ENCODE measurements at places on chromosomes 12 and 14.

GRCh38 chr12:68510397-68510796 is 100.3 kb upstream of the RAP1B start:
- no peak for DNase-seq

DNA sequence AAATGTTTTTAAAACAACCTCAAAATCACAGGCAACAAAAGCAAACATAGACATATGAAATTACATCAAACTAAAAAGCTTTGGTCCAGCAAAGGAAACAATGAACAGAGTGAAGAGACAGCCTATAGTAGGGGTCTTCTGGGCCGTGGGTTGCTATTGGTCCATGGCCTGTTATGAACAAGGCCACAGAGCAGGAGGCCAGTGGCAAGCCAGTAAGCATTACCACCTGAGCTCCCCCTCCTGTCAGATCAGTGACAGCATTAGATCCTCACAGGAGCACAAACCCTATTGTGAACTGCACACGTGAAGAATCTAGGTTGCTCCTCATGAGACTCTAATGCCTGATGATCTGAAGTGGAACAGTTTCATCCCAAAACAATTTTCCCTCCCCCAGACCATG is 174.0 kb downstream of the DIO2 start:
- no peak for DNase-seq

GRCh38 chr12:32305163-32305562 is 94.2 kb upstream of the FGD4 start:
- DNase-seq = no peak

- no peak for DNase-seq
These were observed 863.3 kb downstream of the BCL11B start for GRCh38 chr14:98408713-98409112.

- DNase-seq = no peak
These were observed 12.4 kb downstream of the IL22 start for GRCh38 chr12:68240975-68241374.

- no peak for DNase-seq
These were observed 14.4 kb downstream of the SPRYD3 start for GRCh38 chr12:53064613-53065436.

DNA sequence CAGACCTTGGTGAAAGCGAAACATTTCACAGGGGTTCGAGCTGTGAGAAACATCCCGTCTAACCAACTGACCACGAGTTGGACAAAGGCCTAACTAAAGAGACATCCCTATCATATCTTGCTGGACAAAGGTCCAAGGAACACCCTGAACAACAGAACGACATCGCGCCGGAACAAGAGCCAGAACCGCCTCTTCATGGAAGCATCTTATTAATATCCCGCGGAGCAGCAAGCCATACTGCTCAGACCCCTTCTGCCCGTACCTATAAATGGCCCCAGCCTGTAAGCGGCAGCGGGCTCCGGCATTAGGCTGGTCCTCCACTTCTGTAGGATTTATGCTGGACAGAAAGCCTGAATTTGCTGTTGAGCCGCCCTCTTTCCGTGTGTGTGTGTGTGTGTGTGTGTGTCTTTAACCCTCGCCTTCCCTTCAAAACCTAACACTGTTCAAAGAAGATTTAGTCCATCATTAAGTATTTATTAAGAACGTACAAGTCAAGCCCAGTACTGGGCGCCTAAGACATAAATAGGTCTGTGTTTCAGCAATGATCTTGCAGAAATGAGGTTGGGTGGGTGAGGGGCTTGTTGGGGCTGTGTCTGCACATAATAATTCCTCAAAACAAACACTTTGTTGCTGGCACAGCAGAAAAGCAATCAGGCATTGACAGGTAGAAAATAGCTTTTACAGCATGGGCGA is 1.9 kb downstream of the SLC6A15 start:
- no peak for DNase-seq

- no peak for DNase-seq
These were observed 12.6 kb upstream of the CYP46A1 start for GRCh38 chr14:99671235-99672224.

- DNase-seq = no peak
These were observed 421 bp downstream of the GLT1D1 start for GRCh38 chr12:128853600-128854197.

GRCh38 chr12:74602881-74603672 is 65.4 kb downstream of the ATXN7L3B start:
- DNase-seq = no peak

- DNase-seq = no peak
These were observed 25.8 kb upstream of the RAB35 start for GRCh38 chr12:120142231-120142877.

- no peak for DNase-seq
These were observed 16.6 kb upstream of the JDP2 start for GRCh38 chr14:75411214-75411540.

- no peak for DNase-seq
These were observed 38.9 kb downstream of the PRORP start for GRCh38 chr14:35161231-35161630.

DNA sequence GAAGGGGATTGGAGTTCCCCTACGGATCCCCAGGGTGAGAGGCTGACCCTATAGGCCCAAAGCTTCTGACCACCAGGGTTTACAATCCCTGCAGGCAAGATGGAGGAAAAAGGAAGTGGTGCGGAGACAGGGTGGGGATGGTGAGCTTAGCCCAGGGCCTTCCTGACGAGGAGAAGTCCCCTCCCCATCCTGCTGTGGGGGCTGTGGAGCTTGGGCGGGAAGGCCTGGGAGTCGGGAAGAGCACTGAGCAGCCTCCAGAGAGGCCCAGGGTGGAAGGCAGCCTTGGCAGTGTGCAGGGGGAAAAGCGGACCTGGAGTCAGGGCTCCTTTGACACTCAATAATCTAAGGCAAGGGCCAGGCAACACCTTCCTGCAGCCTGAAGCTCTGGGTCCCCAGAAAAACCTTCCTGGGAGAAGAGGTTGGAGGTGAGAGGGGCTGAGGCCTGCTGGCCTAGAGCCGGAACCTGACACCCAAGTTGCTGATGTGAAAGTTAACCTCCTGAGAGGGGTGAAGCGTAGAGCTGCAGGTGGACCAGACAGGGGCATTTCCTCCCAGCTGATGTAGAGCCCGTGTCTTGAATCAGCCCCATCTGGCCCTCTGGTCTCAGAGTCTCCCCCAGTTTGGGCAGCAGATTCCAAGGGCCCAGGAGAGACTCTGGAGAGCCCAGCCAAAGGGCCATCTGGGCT is 6.0 kb downstream of the HDAC7 start:
- no peak for DNase-seq

DNA sequence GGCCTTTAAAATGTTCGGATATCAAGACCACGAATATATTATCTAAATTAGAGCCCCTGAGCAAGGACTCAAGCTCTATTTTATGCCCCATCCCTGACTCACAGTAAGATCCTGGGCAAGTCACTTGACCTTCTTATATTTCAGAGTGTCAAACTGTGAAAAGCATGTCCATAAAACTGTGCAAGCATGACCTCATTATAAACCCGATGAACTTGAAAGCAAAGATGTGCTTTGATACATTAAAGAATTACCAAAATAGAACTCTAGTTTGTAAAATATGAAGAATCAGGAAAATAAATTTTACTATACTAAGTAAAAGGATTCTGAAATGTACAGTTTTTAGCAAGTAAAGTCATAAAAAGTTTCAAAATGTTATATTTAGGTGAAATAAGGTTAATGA is 2.9 kb upstream of the CALM1 start:
- DNase-seq = no peak

- no peak for DNase-seq
These were observed 15.6 kb downstream of the VCPKMT start for GRCh38 chr14:50100805-50101204.

- DNase-seq = no peak
These were observed 3.7 kb upstream of the FERMT2 start for GRCh38 chr14:52954346-52955214.

GRCh38 chr12:70180130-70180529 is 63.1 kb upstream of the CNOT2 start:
- DNase-seq = no peak

GRCh38 chr12:94704452-94705306 is 54.3 kb upstream of the TMCC3 start:
- no peak for DNase-seq

DNA sequence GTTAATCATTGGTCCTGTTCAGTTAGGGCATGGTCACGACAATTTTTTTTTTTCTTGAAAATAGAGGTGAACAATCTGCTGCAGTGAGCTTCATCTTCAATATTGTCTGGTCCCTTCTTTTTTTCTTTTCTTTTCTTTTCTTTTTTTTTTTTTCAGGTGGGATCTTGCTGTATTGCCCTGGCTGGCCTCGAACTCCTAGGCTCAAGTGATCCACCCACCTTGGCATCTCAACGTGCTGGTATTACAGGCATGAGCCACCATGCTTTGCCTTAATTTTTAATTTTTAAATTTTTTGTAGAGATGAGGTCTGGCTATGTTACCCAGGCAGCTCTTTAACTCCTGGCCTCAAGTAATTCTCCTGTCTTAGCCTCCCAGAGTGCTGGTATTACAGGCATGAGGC is 36.5 kb downstream of the MIPOL1 start:
- DNase-seq = no peak

DNA sequence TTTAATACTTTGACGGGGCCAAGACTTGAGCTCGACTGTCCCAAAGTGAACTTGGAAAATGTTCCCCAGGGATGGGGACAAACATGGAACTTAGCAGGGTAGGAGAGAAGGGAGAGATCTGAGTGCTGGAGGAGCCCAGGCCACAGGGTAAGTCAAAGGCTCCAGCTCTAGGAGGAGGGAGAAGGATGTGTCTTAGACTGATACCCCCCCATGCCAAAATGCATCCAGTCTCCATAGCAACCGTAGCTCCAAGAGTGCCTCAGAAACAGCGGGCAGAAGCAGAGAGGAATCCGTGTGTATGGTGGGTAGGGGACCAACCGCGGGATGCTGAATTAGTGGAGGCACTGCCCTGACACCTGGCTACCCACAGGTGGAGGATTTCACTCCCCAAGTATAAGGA is 845 bp upstream of the AGAP2 start:
- DNase-seq = no peak

DNA sequence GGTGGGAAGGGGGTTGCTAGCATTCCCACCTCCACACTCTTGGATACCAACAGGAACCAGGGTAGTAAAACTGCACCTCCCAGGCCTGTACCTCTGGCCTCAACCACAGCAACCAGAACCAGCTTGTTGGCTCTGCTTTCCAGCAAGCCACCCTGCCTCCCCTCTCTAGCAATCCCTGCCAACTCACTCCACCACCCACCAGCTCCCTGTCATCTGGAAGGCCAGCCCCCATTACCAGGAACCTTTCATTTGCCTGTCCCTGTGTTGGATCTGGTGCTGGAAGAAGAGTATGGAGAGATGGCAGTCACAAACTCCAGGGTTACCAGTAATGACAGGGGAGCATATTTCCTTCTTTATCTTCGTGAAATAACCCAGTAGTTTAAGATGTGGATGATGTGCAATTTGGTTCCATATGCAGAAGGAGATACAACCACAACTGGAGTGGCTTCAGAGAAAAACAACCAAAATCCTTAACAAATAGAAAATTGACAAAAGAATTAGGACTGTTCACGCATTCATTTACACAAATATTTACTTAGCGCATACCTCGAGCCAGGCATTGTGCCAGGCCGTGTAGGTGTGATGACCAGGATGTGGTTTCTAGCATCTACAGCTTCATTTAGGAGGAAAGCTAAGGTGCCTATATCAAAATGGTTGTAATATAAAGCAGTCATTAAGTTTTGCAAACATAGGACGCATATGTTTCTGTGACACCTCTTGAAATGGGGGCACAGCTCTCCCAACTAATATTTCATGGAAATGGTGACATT is 3.4 kb downstream of the B4GALNT3 start:
- no peak for DNase-seq

DNA sequence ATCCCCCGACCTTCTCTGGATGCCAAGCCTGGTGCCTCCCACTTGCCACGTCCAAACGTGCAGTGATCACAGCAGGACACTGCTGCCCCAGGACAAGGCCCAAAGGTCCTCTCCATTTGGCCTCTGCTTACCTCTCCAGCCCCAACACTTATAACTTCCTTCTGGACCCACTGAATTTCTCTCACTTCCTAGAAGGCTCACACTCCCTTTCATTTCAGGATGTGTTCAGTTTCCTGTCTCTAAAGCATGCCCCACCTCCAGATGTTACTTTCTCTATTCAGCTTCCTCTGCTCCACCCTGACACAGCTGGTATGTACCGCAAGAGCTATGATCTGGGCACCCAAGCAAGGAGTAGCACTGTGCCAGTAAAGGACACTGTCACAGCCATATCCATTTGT is 33.0 kb downstream of the CDKL1 start:
- DNase-seq = no peak

DNA sequence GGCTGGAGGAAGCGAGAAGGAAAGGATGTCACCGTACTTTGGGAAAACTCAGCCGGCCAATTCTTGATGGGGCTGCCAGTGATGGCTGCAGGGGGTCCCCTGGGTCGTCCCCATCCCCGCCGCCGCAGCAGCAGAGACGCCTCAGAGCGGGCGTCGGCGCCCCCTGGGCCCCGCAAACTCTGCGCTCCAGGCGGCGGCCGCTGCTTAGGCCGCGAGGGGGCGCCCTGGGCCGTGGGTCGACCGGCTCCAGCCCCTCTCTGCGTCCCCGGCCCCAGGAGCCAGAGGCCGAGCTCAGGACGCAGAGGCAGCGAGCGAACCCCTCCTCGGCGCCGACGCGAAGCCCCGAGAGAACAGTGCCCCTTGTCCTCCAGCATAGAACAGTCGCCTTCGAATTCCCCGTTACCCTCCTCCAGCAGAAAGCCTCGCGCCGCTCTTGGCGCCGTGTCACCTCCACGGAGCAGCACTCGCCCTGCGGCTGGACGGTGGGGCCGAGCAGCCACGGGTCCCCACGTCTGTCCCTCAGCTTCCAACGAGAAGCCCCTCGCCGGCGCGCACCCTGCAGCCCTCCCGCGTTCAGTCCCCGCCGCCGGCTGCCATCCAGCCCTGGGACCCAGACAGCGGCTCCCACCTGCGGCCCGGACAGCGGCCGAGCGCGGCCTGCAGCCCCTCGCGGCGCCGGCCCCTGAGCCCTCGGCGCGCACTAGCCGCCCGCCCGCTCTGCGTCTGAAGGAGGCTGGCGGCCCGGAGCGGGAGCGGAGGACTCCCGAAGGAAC is 106.6 kb downstream of the PRICKLE1 start:
- DNase-seq = no peak

DNA sequence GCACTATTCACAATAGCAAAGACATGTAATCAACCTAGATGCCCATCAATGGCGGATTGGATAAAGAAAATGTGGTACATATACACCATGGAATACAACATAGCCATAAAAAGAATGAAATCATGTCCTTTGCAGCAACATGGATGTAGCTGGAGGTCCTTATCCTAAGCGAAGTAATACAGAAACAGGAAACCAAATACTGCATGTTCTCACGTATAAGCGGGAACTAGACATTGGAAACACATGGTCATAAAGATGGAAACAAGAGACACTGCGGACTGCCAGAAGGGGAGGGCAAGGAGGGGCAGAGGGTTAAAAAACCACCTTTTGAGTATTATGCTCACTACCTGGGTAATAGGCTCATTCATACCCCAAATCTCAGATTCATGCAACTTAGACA is 234.1 kb upstream of the PLXNC1 start:
- no peak for DNase-seq

- DNase-seq = no peak
These were observed 72.4 kb downstream of the HECTD4 start for GRCh38 chr12:112309797-112310196.
